ENCODE measurements at places on chromosomes 11 and 22.

GRCh38 chr11:31499576-31500178 lies 9.7 kb downstream of the IMMP1L start:
- DNase-seq, result no peak

DNA sequence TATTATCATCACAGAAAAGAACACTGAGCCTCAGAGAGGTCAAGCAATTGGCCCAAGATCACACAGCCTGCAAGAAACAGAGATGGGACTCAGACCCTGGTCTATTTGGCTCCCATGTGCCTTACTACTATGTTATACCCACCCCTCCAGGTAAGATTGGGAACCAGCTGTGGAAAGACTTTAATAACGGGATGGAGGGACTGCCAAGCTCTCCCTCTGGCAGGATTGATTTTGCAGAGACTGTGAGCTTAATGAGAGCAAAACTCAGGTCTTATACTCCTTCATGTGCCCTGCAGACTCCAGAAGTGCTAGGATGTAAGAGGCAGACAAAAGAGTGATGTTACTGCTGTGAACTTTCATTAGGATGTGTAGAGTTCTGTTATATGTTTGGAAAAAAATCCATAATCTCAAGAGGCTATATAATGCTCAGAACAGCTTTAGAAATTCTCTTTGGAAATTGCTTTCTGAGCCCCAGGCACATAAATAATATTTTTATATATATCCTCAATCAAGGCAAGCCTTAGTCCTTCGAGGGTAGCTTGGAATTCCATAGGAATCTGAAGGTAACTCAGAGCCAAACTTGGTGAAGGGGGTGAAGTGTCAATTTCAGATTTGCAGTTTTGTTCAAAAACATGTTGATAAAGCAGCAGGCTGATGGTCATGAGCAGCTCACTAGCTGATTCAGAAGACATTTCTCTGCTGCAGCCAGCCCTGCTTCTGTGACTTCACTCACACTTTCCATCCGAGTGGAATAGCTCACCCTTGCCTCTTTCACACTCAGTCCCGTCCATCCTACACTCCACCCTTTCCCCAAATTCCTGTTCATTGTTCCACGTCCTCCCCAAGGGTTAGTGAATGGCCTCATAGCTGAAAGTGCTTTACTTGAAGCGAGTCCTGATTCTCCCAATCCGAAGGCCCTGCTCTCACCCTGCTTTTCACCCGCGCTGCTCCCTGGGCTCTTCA lies 188.8 kb downstream of the SNX19 start:
- no peak for DNase-seq

DNA sequence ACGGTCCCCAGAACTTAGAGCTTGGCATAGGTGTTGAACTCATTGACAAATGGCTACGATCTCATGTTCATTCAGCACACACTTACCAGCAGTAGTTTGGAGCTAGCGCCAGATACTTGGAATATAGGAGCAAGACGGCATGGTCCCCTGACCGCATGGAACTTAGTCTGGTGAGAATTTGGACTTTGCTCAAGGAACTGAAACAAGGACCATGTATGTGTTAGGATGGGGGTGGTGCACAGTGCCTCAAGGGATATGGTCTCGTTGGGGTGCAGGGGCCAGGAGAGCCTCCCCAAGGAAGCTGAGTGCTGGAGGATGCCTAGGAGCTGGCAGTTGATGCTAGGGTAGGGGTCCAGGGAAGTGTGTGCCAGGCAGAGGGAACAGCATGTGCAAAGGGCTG lies 119.2 kb downstream of the KIAA1671 start:
- no peak for DNase-seq

GRCh38 chr11:105781807-105782206 lies 171.9 kb downstream of the GRIA4 start:
- DNase-seq, result no peak

- DNase-seq, result no peak
Measured at GRCh38 chr22:47858773-47859306, 1096.4 kb downstream of the TBC1D22A start.

DNA sequence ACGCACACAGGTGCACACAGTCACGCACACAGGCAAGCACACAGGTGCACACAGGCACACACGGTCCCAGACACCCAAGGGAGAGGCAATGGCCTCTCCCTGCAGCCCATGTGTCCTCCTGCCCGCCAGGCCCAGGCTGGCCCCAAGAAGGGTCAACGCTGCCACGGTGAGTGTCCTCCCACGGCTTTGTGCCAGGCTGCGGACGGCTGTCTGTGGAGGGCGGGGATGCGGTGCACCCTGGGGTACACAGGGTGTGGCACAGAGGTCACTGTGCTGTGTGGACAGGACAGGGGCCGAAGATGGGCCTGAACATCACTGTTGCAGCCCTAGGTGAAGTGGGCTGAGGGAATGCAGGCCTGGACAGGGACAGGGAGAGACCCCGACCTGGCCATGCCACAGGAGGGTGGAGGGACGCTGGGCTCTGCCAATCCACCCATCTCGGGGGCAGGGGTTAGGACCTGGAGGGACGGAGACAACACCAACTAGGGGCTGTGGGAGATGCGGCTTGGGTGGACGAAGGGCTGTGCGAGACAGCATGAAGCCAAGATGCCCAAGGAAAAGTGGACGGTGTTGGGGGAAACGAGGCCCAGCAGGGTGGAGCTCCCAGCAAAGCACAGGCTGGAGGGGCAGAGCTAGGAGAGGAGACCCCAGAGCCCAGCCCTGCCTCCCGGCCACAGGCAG lies 523.8 kb downstream of the BRD1 start:
- DNase-seq, result no peak

DNA sequence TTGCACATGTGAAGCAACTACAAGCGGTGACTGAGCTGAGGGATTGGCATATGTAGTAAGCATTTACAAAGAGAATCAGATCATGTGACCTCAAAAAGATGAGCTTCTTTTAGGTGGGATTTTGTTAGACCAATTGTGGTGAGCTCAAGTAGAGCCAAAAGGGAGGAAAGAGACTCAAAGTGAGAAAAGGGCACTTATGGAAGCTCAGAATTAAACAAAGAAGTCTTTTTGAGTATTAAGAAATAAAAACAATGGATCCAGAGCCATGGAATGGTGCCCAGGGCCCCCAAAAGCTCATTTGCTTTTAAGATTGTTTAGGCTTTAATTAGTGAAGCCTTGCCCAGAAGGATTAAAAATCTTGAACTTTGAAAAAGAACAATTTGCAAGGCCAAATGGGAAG lies 246.7 kb upstream of the MPPED2 start:
- DNase-seq, result no peak

DNA sequence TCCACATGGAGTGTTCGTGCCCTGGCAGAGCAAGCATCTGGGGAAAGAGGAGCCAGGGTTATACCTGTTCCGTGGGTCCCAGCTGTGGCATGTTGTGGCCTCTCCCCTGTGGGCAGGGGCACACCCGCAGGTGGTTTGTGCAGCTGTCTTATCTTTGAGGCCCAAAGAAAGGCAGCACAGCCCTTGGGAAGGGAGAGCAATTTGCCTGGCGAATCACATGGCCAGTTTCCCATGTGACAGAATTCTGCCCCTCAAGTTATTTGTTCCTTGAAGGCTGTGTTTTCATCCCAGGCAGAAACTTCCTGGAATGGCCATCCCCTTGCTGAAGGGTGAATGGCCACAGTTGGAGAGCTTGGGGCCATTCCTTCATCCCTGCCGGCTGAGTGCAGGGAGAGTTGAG lies 16.4 kb upstream of the COX8A start:
- DNase-seq, result no peak

DNA sequence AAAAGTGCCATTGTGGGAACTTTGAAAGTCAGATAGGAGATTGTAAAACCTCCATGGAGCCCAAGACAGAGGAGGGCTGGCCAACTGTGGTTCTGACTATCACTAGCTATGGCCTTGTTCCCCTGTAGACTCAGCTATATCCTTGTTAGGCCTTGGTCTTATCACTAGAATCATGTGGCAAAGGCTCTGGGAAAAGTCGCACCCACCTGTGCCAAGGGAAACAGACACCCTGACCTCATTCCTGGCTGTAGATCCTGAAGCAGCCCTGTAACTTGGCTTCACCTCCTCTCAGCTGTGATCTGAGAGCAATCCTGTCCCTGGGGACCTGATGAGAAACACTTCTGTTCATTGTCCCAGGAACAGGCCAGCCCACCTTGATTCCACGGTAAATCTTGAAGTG lies 566.2 kb downstream of the TMEM135 start:
- no peak for DNase-seq

GRCh38 chr11:105032495-105032894 lies 2.4 kb downstream of the CASP1 start:
- DNase-seq, result no peak

DNA sequence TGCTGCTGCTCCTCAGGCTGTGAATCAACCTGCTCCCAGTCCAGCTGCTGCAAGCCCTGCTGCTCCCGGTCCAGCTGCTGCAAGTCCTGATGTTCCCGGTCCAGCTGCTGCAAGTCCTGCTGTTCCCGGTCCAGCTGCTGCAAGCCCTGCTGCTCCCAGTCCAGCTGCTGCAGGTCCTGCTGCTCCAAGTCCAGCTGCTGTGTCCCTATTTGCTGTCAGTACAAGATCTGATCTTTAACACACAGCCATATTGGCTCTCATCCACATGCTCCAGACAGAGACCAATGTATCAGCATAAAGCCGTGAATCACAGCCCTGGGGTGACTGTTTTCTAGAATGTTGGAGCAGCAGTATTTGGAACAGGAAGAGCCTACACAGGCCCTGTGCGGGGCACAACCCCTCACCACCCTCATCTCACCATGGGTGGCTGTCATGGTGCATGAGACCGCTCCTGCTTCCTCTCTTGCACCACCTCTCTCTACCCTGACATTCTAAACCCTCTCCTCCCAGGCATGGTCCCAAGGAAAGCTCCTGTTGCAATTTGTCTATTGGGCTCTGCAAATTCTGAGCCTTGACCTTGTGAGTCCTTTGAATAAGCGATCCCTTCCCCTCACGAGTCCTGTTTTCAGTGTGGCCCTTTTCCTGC lies 3.5 kb downstream of the KRTAP5-10 start:
- DNase-seq, result no peak

GRCh38 chr22:25370322-25370721 lies 150.9 kb downstream of the CRYBB2 start:
- no peak for DNase-seq

DNA sequence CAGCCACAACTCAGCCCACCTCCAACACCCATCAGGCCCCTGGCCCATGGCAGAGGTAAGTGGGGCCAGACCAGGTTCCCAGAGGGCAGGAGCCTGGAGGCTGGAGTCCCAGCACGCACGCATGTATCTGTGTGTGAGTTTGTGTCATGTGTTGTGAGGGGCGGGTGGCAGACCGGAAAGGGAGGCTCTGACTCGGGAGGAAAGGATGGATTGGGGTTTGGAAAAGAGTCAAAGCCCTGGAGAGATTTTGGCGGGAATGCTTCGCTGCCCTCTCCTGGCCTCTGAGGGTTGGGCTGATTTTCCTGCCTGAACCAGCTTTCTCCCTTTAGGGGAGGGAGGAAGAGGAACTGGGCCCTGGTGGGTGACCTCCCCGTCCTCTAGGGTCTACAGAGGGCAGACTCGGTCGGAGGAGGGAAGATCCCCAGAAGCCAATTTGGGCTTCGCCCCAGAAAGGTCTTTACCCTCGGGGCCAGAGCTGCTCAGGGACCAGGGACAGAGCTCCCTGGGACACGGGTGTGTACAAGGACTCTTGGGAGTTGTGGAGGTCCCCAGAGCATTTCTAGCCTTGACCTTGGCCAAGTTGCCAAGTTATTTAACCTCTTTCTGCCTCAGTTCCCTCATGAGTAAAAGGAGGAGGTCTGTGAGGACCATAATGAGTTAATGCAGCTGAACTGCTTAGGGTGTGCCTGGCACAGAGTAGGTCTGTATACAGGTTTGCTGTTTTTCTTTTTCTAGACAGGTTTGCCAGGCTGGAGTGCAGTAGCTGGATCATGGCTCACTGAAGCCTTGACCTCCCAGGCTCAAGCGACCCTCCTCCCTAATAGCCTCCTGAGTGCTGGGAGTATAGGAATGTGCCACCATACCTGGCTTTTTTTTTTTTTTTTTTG lies 6.9 kb downstream of the C11orf68 start:
- DNase-seq, result no peak

- DNase-seq, result no peak
Measured at GRCh38 chr11:72758690-72759389, 6.6 kb upstream of the ARAP1 start.

DNA sequence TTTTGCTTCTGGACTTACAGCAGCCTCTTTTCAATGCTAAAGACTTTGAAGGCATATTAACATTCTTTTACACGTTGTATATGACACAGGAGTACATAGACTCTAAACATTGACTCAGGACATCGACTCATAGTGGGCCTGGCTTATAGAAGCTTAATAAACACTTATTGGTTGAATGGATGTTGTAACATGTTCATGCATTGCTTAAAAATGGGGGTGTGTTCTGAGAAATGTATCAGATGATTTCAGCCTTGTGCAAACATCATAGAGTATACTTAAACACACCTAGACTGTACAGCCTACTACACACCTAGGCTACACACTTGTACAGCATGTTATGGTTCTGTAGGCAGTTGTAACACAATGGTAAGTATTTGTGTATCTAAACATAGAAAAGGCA lies 17.9 kb downstream of the TTC17 start:
- no peak for DNase-seq

- no peak for DNase-seq
Measured at GRCh38 chr11:23730307-23730998, 766.4 kb upstream of the LUZP2 start.

DNA sequence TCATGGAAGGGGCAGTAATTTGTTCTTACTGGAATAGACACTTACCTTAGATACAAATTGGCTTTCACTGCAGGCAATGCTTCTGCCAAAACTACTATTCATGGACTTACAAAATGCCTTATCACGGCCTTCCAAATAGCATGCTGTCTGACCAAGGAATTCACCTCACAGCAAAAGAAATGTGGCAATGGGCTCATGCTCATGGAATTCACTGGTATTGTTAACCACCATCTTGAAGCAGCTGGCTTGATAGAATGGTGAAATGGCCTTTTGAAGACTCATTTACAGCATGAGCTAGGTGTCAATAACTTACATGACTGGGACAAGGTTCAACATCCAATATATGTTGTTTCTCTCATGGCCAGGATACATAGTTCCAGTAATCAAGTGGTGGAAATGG lies 21.9 kb downstream of the OR5B21 start:
- no peak for DNase-seq

GRCh38 chr11:2250041-2250440 lies 20.3 kb downstream of the ASCL2 start:
- no peak for DNase-seq

DNA sequence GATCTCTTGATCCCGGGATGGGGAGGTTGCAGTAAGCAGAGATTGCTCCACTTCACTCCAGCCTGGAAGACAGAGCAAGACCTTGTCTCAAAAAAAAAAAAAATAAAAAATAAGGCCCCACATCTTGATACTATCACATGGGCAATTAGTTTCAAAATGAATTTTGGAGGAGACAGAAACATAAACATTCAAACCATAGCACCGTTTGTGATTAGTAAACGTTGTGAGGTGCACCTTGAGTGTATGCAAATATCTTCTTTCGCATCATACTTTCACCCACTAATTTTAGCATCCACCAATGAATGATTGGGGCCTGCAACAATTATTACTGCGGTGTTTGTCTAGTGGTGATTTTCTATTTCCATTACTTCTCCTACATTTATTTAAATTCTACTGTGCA lies 11.0 kb upstream of the SPDYC start:
- DNase-seq, result no peak

- DNase-seq, result no peak
Measured at GRCh38 chr22:42959576-42960509, 55.1 kb downstream of the PACSIN2 start.
